Uterus (tissue), 4 donors: ENCODE measurements at places on chromosomes 1 and 21. TPM values are rescaled to one million over a fixed set of nuclear protein-coding genes. Genes with fewer than 3 reads are reported as not detected.

CRABP2 gene
- total RNA-seq, result not detected

OR6F1 gene
- not detected for total RNA-seq

ITGB2 gene
- 46.8 TPM for total RNA-seq

TSSK3 gene
- total RNA-seq, result not detected

RGSL1 gene
- not detected for total RNA-seq

CD34 gene
- total RNA-seq, result 135 TPM

PYHIN1 gene
- 0.46 TPM for total RNA-seq

CD101 gene
- total RNA-seq, result 2.1 TPM

PTAFR gene
- 7.1 TPM for total RNA-seq

SNAP47 gene
- total RNA-seq, result 33.3 TPM

LAMB3 gene
- under 0.01 TPM for total RNA-seq

SPRR1B gene
- total RNA-seq, result not detected

THEMIS2 gene
- 28.9 TPM for total RNA-seq

RGS1 gene
- total RNA-seq, result 28.0 TPM

AGTRAP gene
- total RNA-seq, result 34.7 TPM

TRNP1 gene
- total RNA-seq, result 11.9 TPM

RGS8 gene
- not detected for total RNA-seq
